ENCODE measurements at places on chromosomes 4 and X.

DNA sequence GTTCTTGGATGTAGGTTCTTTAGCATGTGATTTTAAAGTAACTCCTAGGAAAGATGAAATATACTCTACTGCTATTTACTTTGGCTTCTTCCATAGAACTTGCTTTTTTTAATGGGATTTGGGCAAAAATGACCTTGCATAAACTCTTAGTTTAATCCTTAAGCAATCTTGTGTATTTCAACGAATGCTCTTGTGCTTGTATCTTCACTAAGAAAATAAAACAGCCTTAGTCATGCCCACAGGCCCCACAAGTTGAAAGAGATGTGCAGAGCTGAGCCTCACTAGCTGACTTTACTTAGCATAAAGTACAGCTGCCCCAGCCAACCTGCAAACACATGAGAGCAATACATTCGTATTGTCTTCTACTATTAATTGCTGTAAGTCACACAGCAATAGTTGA is 1609.2 kb downstream of the STIM2 start:
- no peak for ATAC-seq

DNA sequence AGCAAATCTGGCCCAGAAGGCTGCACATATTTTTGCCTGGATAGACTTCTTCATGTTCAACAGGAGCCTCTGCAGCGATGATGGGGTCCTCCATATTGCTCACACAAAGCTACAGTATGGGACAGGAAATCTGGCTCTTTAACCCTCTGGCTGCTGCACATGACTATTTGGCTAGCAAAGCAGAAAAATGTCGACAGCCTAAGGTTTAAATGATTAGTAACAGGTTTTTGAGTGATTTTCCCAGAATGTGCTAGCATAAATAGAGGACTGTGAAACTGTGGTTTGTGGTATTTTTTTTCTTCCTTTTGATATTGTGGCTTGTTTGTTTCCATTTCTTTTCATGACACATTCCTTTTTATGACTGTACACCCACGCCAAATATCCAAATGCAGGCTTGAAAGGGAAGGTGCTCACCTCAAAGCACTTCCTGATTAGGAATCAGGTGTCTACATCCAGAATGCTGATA is 120.2 kb upstream of the GK2 start:
- no peak for ATAC-seq

GRCh38 chrX:13009273-13009672 is 34.4 kb downstream of the TMSB4X start:
- no peak for ATAC-seq

GRCh38 chrX:71181558-71181909 is 36.9 kb downstream of the NLGN3 start:
- ATAC-seq, result no peak

- no peak for ATAC-seq
Observed at GRCh38 chrX:43003204-43003565, 225.2 kb upstream of the PPP1R2C start.

DNA sequence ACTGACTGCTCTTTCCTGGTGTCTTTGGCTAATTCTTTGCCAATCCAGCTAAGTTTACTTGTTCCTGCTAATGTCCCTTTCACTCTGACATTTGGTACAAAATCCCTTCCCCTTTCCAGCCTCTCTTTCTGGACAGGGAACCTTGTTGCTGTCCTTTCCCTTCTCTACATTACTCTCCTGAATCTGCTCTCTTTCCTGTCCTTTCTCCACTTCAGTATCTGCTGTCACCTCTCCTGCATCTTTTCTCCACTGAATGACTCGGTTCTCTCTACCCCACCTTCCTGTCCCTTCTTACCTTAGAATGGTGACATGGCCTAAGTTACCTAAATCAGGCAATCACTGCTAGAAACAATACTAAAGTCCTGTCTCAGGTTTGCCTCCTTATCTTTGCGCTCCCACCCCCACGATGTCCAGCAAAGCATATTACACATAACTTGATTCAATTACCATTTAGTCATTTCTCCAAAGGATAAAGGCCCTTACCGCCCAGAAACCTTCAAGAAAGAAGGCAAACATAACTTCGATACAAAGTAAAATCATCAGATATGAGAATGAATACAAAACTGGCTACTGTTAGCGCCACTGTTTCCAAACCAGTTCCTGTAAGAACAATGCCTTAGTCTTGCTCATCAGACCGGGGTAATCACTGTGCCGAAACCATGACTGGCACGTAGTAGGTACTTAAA is 890 bp downstream of the BOD1L1 start:
- ATAC-seq, result no peak

GRCh38 chr4:190019023-190019858 is 7.8 kb downstream of the FRG2 start:
- ATAC-seq, result peak; percentile 11

DNA sequence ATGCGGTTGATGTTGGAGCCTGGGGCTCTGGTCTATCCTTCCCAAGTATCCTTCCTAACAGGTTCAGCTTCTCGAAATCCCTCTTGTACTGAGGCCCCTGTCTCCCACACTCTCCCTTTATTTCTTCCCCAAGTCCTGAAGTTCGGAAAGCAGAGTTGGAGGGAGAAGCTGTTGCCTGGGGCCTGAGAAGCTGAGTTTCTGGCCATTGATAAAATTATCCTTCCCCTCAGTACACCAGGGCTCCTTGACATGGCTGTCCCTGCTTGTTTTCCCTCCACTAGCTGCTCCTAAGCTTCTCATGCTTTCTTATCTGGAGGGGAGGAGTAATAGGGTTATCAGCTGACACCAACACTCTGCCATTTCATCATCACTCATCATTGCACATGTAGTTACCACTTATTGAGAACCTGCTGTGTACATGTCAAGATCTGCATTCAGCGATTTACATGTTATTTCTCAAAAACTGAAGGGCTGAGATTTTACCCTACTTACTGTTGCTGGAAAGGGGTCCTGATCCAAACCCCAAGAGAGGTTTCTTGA is 58.0 kb downstream of the FUNDC1 start:
- ATAC-seq, result no peak

GRCh38 chr4:41361794-41362526 is 105.2 kb downstream of the UCHL1 start:
- ATAC-seq, result no peak

DNA sequence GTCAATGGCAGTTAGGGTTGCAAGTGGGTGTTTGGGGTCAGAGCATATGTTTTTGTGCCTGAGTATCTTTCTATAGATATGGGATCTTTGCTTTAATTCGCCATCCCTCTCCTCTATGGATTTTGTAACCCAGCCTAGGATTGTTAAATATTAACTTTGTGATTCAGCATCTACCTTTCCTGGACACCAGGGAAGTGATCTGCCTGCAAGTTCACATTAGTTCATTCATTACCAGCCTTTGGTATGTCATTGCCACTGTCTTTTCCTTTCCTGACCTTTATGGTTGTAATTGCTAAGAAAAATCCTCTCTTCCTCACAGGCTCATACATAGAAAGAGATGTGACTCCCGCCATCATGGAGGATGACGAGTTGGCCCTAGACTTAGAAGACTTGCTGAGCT is 73.8 kb downstream of the KIT start:
- ATAC-seq, result no peak

DNA sequence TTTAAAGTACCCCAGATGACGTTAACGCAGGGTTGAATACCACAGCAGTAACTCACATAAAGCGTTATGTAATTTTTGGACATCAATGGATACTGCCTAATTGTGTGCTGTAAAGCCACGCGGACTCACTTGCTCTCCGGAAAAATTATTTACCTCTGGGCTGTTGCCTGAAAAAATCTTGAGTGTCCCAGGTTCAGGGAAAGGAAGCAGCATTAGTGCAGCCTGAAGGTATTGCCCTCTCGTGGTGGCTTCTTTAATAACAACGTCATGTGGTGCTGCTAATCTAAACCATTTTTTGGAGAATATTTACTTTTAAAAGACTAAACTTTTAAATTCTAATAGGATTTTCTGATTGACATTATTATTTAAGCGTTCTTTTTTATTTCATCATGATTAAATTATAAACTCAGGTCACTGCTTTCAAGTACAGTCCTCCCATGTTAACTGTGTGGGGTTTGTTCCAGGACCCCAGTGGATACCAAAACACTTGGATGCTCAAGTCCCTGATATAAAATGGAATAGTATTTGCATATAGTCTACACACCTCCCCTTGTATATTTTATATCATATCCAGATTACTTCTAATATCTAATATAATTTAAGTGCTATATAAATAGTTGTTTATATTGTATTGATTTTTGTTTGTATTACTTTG is 384.8 kb downstream of the FAM133A start:
- peak; percentile 66 for ATAC-seq

- ATAC-seq, result no peak
Observed at GRCh38 chrX:19964017-19964710, 26.7 kb downstream of the BCLAF3 start.

GRCh38 chr4:56655627-56656345 is 25.3 kb downstream of the HOPX start:
- ATAC-seq, result peak; percentile 71

- ATAC-seq, result no peak
Observed at GRCh38 chr4:11428231-11428898, at the start of gene HS3ST1. Gene HS3ST1, minus strand, starts transcription at chr4:11428894. Its CDS starts 28,889 bp downstream, at chr4:11400005.

GRCh38 chr4:186726426-186727168 is 2.9 kb upstream of the FAT1 start:
- ATAC-seq, result peak; percentile 46

DNA sequence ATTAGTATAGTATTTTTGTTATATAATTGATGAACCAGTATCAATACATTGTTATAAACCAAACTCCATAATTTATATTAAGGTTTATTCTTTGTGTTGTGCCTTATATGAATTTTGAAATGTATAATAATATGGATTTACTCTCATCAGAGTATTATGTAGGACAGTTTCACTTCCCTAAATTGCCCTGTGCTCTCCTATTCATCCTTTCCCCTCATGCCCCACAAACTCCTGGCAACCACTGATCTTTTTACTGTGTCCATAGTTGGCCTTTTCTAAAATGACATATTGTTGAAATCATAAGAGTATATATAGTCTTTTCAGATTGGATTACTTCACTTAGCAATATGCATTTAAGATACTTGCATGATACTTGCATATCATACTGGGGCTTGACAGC is 958.1 kb upstream of the GRID2 start:
- ATAC-seq, result no peak

GRCh38 chr4:142416711-142417275 is 429.3 kb downstream of the INPP4B start:
- ATAC-seq, result no peak

DNA sequence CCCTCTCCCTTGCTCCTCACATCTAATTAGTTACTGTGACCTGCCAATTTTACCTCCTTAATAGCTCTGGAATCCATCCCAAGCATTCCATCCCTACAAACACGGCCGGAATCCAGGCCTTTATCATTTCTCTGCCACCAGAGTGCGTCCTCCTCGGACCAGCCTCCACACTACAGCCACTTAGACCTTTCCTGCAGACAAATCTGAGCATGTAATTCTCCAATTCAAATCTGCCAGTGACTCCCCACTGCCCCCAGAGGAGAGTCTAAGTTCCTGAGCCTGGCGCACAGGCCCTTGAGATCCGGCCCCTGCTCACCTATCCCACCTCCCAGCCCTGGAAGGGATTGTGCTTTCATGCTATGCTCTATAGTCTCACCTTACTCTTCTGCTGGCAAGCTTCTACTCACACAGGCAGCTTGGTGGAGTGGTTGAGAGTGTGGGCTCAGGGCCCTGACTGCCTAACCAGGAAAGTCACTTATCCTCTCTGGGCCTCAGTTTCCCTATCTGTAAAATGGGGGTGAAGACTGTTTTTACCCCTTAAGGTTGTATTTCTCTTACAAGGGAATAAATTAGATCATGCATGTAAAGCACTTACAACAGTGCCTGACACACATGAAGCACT is 31.2 kb downstream of the PJA1 start:
- ATAC-seq, result peak; percentile 93

- no peak for ATAC-seq
Observed at GRCh38 chr4:34720571-34720970, 1523.7 kb downstream of the ARAP2 start.

GRCh38 chr4:109999585-109999912 is 86.9 kb downstream of the EGF start:
- ATAC-seq, result peak; percentile 12

DNA sequence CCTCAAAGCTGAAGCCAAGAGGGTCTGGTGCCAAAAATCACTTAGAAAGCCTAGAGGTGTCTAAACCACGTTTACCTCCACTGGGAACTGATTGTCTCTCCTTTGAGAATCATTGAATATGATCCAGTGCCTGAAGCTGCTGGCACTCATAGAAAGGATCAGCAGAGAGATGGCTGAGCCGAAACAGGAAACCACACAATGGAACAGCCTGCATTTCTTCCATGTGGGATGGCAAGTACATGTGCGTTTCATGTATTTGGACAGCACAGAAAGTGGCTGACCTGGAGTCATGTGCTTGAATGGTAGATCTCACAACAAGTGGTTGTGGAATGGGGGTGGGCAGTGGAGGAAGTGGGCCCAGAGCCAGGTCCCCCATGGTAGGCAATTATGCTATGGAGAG is 533.7 kb downstream of the INPP4B start:
- no peak for ATAC-seq

DNA sequence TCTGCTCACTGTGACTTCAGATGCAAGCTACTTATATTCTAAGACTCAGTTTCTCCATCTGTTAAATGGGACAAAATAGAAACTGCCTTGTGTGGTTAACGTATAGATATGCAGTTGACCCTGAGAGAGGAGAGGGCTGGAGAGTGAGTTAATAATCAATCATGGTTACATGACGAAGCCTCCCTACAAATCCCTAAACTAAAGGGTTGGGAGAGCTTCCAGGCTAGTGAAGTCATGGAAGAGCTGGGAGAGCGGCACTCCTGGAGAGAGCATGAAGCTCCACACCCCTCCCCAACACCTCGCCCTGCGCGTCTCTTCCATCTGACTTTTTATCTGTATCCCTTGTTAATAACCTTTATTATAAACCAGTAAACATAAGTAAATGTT is 138.5 kb upstream of the FAM9B start:
- no peak for ATAC-seq

GRCh38 chrX:1273896-1274295 is 5.3 kb downstream of the CSF2RA start:
- ATAC-seq, result no peak

- no peak for ATAC-seq
Observed at GRCh38 chr4:81490403-81491160, 18.9 kb upstream of the RASGEF1B start.

DNA sequence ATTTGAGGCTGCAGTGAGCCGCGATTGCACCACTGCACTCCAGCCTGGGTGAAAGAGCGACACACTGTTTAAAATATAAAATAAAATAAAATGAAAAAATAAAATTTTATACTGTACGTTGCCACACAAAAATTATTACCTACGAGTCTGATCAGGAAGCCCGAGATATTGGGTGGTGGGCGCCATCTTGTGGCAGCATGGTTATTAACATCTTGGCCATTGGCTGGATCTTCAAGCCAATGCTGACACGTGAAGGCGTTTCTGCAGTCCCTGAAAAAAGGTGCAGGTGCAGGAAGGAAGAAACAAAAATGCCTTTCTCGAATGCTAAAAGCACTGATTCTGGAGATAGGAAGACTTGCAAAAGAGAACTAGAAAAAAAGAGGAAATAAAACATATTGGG is 4.9 kb upstream of the TLR8 start:
- peak; percentile 91 for ATAC-seq

- no peak for ATAC-seq
Observed at GRCh38 chr4:88308587-88308986, 24.2 kb upstream of the PPM1K start.

- ATAC-seq, result no peak
Observed at GRCh38 chrX:11893933-11894710, 136.1 kb downstream of the MSL3 start.
